Stimulated activated CD4-positive, alpha-beta T cell treated with anti-CD3 and anti-CD28 coated beads, Interleukin-2, amount 100 ng/mL, for 48 hours (primary cell): ENCODE measurements at places on chromosomes 12 and 14.

DNA sequence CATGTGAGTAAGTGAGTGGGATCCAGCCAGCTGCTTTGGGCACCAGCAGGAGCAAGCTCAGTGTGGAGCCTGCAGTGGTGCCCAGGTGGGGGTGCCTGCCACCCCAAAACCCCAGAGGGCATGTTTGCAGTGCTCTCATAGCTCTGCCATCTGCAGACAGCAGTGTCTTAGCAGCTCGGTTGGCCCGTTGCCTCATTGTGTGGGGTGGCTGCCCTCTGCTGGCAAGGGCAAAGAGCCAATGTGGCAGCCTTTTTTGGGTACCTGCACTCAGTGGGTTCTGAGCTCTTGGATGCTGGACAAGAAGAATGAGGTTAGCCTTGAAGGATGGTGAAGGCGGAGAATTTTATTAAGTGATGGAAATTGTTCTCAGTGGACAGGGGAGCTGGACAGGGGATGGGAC is 52.3 kb downstream of the NEUROD4 start:
- DNase-seq = peak; percentile 62

DNA sequence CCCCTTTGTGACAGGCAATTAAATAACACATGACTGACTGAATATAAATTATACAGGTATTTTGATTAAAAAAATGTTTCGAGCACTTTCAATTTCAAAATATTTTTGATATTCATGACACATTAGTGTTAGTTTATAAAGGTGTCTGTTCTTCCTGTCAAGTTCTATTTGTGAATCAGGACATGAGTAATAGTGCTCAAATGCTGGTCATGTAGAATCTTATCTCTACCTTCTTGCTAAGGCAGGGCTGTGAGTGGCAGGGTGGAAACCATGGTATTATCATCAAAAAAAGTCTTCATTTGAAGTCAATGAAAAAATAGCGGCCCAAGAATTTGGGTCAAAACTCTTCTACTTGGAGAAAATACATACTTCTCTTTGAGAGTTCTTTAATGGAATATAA is 250.2 kb downstream of the DACT1 start:
- DNase-seq = no peak

DNA sequence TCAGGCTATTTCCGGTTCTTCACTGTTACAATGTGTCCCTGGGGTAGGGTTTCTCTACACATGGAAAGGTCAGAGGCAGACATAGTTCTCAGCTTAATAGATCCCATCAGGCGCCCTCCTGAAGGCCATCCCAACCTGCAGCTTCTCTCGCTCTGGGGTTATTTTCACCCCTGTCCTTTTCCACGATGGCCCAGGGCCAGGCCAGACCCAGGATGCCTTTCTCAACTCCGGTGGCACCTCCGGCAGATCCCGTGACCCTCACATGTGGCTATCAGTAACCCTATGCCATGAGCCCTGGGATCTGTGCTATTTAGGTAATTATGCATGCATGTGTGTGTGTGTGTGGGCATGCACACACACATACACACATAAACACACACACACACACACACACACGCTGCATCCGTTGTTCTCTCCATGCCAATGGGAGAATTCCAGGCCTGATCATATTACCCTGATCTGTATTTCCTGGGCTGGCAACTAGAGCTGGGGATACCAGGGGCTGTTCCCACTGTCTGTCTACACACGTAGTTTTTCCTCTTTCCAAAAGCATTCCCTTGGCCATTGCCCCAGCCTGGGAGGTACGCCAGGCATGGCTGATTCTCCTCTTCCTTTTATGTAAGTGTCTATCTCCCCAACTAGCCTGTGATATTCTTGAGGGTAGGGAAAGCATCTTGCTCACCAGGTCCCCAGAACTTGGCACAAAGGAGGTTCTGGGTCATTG is 51.2 kb upstream of the NOS1 start:
- no peak for DNase-seq

- DNase-seq = peak; percentile 38
Measured at GRCh38 chr12:70366581-70367257, 629 bp downstream of the KCNMB4 start.

- peak; percentile 65 for DNase-seq
Measured at GRCh38 chr14:50038398-50039119, 77.8 kb downstream of the VCPKMT start.

DNA sequence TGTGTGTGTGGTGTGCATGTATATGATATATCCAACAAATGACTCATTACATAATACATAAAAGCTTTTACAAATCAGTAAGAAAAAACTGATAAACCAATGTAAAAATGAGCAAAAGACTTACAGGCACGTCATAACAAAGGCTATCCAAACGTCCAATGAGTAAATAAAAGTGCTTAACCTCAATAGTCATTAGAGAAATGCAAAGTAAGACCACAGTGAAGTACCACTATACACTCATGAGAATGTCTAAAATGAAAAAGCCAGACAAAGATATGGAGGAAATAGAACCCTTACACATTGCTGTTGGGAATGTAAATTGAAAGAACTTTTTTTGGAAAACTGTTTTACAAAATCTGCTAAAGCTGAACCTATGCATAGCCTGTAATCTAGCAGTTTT is 7.8 kb downstream of the ABCD2 start:
- no peak for DNase-seq

DNA sequence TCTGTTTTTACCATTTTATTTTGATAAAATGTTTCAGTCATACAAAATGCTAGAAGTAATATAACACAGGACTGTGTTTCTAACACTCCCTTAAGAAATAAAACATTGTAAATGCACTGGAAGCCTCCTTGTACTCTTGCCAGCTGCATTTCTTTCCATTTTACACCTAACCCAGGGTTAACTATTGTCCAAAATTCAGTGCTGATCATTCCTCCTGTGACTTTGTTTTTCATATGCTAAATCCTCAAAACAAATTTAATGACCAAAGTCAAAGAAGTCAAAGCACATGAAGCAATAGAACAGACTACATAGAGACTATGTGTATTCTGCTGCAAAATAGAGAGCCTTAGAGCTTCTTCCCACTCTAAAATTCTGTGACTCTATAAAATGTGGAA is 420.3 kb upstream of the PRICKLE1 start:
- no peak for DNase-seq

GRCh38 chr14:98994561-98994960 is 277.4 kb downstream of the BCL11B start:
- no peak for DNase-seq
